NCI-H510A (cell line): ENCODE measurements at places on chromosomes 12 and 14.

DNA sequence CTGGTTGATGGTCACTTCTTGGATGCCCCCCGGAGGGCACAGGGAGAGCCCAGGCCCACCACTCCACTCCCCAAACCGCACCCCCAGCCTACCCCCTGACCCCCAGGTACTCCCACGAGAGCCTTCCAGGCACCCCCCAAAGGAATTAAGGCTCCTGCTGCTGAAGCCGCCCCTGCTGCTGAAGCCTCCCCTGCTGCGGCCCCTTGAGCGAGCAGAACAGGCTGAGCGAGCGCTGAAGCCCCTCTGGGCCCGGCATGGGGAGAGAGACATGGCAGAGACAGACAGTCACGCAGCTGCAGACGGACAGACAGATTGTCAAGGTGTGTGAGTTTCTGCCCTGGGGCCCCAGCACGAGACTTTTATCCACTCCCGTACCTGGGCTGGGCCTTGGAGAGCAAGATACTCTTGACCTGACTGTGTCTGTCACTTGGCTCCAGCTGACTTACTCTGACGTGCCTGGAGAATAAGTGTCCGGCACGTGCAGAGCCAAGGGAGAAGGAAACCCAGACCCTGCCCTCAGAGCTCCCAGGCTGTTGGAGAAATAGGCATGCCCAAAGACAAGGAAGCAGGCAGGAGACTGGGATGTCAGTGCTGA, at the start of gene KRT78:
KRT78 (minus strand) TSS at position 334 of the 595 bp plus-strand sequence; CDS start at position 270, 64 bp downstream.
- DNase-seq = no peak

GRCh38 chr14:72646861-72647528, 246.9 kb downstream of the DPF3 start:
- DNase-seq = no peak

DNA sequence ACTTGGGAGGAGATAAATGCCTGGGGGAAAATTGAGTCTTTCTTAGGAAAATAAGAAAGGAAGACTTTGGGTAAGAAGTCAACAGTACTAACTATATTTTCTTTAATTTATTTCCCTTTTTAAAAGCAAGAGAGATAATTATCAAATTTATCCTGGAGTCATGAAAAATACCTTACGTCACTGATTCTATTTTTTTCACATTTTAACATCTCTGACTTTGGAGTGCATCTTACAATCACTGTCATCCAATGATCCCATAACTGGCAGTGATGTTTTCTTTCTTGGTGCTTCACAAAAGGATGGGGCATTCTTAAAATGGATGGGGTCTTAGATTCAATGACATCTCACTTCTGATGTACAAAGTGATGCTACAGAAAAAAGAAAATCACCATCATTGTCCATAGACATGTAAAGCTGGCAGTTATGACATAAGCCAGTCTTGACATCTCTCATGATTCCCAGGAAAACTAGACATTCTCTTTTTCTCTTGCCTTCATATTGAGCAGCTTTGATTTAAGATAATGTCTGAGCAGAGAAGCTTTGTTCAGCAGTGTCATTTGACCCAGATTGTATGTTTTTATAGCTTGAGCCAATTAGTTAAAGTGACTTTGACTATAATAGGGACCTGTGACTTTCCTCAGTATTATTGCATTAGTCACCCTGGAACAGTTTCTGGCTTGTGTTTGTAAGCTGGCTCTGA, 236.2 kb downstream of the EGLN3 start:
- no peak for DNase-seq

- no peak for DNase-seq
These were observed 64.8 kb upstream of the BDKRB2 start for GRCh38 chr14:96139879-96140278.

DNA sequence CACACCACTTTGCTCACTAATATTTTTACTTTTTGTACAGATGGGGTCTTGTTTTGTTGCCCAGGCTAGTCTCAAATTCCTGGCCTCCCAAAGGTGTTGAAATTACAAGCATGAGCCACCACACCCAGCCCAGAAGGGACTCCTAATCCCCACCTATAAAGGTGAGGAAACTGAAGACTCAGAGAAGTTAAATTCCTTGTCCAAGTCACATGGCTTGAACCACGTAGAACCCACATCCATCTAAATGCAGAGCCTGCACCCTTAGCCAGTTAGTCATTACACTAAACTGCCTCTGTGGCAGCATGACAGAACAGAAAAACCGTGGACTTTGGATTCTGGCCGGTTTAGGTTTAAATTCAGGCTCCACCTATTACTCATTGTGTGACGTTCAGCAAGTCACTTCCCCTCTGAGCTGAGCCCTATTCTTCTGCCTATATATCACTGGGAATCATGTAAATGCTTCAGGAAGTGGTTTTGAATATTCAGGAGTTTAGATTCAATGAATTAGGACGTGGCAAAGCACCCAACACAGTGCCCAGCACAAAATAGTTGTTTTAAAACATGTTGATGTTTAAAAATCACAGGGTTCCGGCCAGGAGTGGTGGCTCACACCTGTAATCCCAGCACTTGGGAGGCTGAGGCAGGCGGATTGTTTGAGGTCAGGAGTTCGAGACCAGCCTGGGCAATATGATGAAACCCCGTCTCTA, 3.0 kb upstream of the CORO1C start:
- DNase-seq = no peak

DNA sequence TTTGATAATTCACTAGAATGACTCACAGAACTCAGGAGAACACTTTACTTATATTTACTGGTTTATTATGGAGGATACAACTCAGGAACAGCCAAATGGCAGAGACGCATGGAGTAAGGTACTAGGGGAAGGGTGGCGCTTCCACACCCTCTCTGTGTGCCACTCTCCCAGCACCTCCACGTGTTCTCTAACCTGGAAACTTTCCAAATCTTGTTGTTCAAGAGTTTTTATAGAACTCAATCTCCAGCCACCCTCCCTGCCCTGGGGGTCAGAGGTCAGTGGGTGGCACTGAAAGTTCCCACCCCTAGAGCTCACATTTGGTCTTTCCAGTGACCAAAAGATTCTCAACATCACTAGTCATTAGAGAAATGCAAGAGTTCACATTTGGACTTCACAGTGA, 13.2 kb downstream of the TRIM9 start:
- DNase-seq = no peak

- no peak for DNase-seq
These were observed 1.3 kb downstream of the PLEKHG3 start for GRCh38 chr14:64705381-64706118.

GRCh38 chr14:76772300-76773187, 11.3 kb downstream of the VASH1 start:
- DNase-seq = no peak

DNA sequence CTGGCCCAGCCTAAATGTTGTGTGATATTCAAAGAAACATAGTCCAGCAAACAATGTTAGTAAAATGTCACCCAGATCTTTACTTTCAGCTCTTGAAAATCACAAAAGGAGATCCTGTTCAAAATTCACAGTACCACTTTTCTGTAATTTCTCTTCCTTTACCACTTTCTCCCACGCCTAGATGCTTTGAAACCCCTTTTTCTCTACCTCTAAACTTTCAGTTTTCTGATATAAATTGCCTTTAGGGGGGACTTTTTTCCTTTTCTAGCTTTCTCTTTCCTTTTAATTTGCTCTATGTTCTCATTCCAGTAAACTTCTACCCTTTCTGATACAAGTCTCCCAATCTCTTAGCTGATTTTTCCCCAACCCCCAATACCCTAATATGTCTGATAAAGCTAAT, 101.8 kb downstream of the LMO3 start:
- DNase-seq = no peak

DNA sequence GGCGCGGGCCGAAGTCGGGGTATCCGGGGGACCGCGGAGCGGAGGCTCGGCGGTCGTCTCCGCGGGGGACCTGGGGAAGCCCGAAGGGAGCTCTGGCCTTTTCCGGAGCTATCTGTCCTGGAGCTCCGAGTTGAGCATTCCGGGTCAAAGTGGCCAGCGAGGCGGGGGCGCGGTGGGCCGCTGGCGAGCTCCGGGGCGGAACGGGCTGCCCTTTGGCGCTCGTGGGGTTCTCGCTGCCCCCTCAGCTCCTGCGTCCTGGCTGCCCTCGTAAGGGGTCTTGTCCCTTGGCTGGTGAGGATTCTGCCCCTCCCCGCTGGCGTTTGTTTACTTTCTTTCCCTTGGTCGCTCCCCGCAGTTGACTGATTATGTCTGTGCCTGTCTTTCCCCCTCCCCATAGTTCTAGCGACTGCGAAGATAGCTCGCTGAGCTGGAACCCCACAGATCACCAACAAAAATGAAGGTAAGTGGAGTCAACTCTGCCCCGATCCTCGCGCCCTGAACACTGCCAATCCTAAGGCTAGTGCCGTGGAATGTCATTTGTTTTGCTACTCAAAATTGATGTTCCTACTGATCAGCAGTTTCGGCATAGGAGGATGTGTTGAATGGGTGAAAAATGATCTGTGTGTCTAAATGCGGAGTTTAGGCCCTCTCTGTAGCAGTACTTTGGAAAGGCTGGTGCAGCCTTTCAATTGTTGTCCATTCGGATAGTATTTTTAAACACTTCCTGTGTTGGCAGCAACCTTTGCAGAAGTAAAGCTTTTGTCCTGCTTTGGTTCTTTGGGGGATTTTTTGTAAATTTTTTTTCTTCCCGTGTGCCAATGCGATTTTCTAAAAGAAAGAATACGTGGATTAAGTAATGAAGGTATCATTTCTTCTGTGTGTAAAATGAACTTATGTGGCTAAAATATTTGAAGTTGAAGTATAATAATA, 1.3 kb downstream of the ARID4A start:
- DNase-seq = no peak

GRCh38 chr14:24965934-24966578, 83.9 kb downstream of the STXBP6 start:
- no peak for DNase-seq

DNA sequence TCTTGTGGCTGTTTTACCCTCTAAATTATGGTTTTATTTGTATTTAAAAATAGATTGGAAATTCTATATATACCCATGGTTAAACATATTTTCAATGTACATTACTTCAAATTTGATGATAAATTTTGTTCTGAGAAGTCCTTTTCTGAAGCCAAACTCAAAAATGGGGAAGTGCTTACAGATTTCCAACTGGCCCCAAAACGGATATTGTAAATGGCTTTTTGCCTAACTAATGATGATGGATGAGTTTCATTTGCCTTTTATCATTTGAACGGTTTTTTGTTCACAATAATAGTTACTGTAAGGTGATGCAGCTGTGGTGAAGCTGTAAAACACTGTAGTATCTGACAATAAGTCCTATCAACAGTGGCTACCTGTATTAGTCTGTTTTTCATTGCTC, 136.9 kb downstream of the FUT8 start:
- no peak for DNase-seq

DNA sequence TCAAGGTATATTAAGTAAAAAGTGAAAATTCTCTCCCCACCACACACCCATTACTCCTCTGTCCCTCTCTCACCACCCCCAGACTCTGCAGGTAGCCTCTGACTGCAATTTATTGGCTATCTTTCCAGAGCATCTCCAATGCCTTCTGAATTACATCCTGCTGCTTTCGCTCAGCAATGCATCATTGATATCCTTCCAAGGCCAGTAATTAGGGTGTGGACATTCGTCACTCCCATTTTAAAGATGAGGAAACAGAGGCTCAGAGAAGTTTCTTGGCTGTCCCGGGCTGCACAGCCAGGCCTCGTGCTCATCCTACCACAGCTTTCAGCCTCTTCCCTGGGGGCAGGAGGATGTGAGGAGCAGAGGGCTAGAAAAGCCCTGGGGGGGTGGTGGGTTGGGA, 23.6 kb upstream of the PGF start:
- DNase-seq = no peak

- DNase-seq = no peak
These were observed 13.9 kb upstream of the RPH3A start for GRCh38 chr12:112777387-112778310.

GRCh38 chr12:118032188-118032587, 15.7 kb downstream of the RFC5 start:
- no peak for DNase-seq

DNA sequence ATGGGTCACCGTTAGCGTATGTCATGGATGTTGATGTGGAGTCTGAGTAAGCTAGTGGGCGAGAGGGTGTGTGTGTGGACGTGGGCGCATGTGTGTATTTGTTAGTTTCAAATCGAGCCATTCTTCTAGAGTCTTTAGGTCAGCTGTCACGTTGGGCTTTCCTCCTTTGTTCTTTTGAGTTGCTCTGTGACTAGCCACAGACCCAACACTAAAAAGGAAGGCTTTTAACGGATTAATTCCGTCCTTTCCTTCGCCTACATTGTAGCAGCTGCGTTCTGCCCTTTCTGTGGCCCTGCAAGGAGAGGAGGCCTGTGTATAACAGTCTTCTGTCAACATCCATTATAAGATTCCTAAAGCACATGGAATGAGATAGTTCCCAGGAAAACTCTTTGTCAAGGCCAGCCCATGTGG, 117.2 kb upstream of the DNM1L start:
- DNase-seq = no peak

GRCh38 chr12:89081719-89082369, 270.5 kb downstream of the DUSP6 start:
- no peak for DNase-seq

- DNase-seq = no peak
These were observed 7.2 kb downstream of the CCDC85C start for GRCh38 chr14:99596772-99597171.

DNA sequence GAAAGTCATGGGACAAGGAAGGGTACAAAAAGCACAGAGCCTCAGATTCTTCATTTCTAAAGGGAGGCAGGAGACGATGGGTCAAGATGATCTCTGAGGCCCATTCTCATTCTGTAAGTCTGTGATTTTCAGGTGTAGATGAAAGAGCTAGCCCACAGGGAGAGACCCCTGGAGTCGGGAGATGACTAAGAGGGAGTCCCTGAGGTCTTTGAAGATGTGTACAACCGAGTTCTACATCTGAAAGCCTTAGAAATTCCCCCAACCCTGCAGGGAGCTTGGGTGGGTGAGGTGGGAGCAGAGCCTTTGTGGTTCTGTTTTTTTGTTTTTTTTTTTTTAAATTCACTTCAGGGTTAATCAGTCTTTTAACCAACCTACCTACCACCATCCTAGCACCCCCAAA, 3.1 kb downstream of the WNT10B start:
- no peak for DNase-seq

GRCh38 chr14:106556665-106557289, 1030.4 kb downstream of the TMEM121 start:
- no peak for DNase-seq

GRCh38 chr14:26281280-26281998, 316.4 kb downstream of the NOVA1 start:
- DNase-seq = peak; percentile 19

DNA sequence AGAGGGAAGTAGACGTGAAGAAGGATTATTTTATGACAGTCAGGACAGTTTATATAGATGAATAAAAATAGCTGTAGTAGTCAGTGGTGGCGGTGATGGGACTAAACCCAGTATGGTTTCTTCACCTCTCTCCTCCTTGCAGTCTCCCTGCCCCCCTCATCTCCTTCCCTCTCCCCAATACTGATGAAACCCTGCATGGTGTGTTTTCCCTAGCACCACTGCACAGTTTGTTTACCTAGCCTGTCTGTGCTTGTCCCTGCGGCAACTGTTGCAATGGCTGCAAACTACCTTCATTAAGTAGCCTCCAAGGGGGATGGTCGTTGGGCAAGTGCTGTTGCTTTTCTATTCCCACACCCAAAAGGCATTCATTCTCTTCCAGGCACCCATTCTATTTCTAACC, 14.7 kb downstream of the PCBP2 start:
- DNase-seq = no peak
